ENCODE measurements at places on chromosomes 5 and 9. TPM values are rescaled to one million over a fixed set of nuclear protein-coding genes. Genes with fewer than 3 reads are reported as not detected.

GRCh38 chr9:98971915-98972223 lies 28.2 kb downstream of the COL15A1 start:
- DNase-seq: no peak

- no peak for DNase-seq
These were observed 16.1 kb downstream of the C9orf50 start for GRCh38 chr9:129604766-129605163.

- no peak for DNase-seq
These were observed 10.6 kb downstream of the MYOZ3 start for GRCh38 chr5:150671509-150672236.

DNA sequence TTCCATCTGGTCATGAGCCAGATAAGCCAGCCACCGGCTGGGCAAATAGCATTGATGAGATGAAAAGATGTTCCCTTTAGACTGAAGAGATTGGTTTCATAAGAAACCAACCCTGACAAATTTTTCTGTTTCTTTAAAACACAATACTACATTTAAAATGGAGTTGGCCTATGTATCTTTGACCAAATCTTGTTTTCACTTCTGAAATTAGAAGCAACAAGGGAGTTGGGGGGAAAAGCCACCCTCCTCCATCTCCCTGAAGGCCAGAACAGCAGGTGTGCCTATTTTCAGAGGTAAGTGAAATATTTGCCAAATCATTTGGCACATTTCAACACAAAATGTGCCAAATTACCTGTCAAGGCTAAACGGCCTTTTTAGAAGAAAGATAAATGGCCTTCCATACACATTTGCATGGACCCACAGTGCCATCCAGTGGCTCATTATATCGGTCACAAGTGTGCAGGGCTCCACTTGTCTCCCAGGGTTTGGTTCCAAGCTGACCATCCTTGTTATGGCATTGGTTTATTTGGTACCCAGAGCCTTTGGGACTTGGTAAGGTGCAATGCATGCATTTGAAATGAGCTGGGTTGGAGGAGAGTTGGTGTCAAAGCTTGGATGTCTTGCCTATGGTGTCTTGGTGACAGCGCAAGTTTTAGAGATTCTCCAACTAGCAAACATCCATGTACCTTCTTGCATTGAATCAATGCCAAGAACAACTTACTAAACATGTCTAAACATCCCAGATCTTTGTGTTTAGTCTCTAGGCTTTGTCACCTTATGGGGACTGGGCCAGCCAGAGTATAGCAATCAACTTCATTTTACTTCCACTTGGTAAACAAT lies 372.0 kb upstream of the KIF2A start:
- peak; percentile 83 for DNase-seq

DNA sequence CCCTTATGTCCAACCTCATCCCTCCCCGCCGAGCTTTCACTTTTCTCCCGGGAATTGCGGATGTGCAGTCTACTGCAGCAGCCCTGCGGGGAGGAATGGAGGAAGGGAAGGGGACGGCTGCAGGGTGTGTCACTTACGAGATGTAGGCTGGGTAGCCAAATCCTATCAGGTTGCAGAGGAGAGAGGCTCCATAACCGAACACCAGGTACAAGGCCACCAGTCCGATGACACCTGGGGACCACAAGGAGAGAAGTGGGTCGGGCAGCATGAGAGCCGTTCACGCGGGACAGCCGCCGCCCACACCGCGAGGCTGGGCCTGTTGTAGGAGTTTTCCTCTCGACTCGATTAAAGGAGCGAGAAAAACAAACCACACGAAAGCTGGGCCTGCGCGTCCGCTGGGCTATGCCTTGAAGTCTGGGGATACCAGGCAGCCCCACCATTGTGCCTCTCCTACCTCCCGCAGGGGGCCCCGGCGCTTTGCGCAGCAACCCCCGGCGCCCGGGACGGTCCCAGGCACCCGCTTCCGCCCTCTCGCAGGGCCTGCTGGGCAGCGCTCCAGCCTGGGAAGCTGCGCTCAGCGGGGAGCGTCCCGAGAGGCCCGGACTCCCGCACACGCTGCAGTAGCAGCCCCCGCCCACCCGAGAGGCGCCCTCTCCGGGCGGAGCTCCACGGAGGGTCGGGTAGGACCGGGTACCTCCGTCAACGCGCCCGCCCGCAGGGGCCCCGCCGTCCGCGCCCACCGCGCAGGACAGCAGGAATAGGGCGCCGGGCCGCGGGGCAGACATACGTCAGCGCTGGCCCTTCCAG lies 798 bp downstream of the REEP5 start:
- peak; percentile 85 for DNase-seq

The CCL27 gene
- not detected for total RNA-seq

The NRARP gene
- 7.4 TPM for total RNA-seq

The CTNNAL1 gene
- total RNA-seq: 72.0 TPM

Data from A673 (cell line).